ENCODE measurements at places on chromosomes 3 and 15.

DNA sequence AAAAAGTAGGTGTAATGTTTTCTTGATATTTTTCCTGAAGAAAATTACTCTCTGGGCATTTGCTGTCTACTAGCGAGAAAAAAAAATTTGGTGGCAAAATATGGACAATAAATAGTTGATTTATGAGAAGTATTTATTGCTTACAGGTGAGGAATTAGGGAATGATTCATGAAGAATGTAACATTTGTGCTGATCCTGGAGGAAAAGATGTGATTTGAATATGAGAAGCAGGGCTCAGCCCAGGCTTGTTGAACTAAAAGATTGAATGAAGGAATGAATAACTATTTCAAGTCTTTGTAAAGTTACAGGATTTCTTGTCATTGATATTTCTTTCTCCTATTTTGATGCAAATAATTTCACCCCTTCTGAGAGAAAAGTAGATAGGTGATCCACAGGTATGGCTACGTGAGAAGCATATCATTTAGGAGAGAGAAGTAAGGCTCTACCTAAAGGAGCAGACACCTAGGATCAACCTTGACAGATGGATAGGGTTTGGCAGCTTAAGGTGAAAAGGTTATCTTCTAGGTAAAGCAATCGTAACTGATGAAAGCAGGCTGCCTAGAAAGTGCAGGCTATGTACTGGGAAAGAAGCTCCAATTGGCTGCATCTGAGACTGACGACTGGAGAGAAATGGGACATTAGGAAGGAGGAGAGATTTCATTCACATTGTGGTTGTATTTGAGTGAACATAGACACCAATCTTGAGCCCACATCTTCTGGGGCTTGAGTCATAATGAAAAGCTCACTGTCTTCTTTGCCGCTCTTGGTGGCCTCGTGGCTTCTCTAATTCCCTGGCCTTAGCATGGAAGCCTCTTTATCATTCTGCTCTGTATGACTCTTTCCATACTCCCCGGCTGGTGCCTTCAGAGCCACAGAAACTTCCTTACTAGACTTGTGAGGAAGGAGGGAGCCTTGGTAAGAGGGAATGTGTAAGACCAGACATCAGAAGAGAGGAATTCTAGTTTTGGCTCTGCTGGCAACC, 106.5 kb downstream of the P3H2 start:
- no peak for DNase-seq

GRCh38 chr15:39154227-39154638, 426.6 kb upstream of the THBS1 start:
- DNase-seq = no peak

GRCh38 chr15:83207009-83207659, 489 bp downstream of the HDGFL3 start:
- DNase-seq = no peak

- DNase-seq = no peak
Observed at GRCh38 chr15:71259866-71260265, 144.6 kb downstream of the THSD4 start.

GRCh38 chr15:85458764-85459163, 78.4 kb downstream of the AKAP13 start:
- no peak for DNase-seq

DNA sequence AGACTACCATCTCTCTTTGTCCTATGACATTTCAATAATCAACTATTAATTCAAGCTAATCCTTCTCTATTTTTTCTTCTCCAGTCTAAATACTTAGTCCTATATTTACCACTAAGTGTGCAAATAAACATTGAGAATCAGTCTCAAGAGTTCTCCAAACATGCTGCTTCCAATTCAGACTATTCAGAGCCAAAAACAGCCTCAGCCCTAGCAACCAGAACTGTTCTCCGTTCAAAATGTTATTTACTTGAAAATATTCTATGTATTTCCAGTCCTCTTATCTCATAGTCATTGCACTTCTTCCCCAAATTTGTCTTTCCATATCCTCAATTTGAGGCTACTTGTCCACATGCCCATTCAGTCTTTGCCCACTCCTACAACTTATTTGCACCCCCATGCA, 805.5 kb downstream of the IGSF11 start:
- DNase-seq = no peak

GRCh38 chr3:41208507-41209220, 9.4 kb downstream of the CTNNB1 start:
- no peak for DNase-seq

- DNase-seq = no peak
Observed at GRCh38 chr3:8343058-8343457, 158.6 kb upstream of the LMCD1 start.

GRCh38 chr3:131036986-131037385, 10.3 kb downstream of the NEK11 start:
- no peak for DNase-seq

GRCh38 chr3:43405888-43406642, 119.7 kb downstream of the SNRK start:
- no peak for DNase-seq

GRCh38 chr3:60829058-60829457, 422.2 kb downstream of the FHIT start:
- no peak for DNase-seq

- DNase-seq = peak; percentile 11
Observed at GRCh38 chr15:55816017-55816416, 73.1 kb upstream of the PRTG start.

DNA sequence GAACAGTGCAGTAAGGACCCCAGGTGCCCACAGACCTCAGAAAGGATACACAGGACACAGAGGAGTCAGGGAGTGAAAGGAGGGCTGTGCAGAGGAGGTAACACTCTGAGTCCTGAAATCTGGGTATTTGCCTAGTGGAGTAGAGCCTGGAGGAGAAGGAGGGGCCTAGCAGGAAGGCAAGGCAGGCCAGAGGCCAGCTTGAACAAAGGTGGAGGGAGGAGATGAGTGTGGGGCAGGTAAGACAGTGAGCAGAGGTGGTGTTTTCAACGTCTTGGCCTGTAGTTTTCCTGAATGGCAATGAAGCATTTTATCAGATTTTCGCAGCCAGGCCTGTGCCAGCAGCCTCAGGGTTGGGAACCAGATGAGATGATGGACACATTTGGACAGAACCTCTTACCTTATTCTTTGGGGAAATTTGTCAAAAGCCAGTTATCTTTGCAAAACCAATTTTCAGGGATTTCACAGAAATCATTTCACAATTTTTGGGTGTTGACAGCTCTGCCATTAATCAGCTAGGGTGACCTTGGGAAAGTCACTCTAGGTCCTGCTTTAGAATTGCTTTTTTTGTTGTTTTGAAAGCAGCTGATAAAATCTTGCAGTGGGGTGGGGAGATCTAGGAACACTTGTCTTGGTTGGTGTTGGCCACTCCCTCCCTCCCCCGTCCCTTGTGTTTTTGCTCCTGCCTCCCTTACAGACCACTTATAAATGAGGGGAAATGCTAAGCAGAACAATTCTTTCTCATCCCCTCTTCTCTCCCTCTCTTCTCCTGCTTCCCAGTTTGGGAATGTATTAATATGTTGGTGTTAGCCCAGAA, 38.4 kb downstream of the SPSB4 start:
- DNase-seq = no peak

DNA sequence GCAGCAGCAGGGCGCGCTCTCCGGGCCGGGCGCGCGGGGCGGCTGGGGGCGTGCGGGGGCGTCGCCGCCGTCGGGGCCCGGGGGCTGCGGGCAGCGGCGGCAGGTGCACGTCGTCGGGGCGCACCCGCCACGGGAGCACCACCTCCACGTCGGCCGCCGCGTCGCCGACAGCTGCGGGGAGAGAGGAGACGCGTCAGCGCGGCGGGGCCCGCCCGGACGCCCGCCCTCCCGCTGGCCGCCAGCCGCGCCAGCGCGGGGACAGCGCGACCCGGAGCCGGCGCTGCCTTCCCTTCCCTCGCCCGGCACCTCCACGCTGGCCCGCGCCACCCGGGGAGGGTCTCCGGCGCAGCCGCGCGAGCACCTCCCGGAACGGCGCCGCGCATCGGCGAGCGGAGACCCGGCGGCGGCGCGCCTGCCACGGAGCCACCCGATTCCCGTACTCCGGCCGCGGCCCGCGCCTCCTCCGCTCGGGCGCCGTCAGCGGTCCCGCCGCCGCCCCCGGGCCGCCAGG, 481 bp downstream of the ADAMTS17 start:
- DNase-seq = no peak

GRCh38 chr3:117515309-117515708, 805.7 kb downstream of the TUSC7 start:
- DNase-seq = no peak

GRCh38 chr3:3538451-3538850, 260.8 kb upstream of the LRRN1 start:
- no peak for DNase-seq

GRCh38 chr3:10518506-10519150, 13.2 kb upstream of the ATP2B2 start:
- no peak for DNase-seq

GRCh38 chr15:77819851-77820728, 187.4 kb upstream of the LINGO1 start:
- no peak for DNase-seq

GRCh38 chr3:148082506-148083280, 615.0 kb upstream of the AGTR1 start:
- DNase-seq = no peak

- no peak for DNase-seq
Observed at GRCh38 chr3:70464876-70465275, 152.4 kb upstream of the MDFIC2 start.

DNA sequence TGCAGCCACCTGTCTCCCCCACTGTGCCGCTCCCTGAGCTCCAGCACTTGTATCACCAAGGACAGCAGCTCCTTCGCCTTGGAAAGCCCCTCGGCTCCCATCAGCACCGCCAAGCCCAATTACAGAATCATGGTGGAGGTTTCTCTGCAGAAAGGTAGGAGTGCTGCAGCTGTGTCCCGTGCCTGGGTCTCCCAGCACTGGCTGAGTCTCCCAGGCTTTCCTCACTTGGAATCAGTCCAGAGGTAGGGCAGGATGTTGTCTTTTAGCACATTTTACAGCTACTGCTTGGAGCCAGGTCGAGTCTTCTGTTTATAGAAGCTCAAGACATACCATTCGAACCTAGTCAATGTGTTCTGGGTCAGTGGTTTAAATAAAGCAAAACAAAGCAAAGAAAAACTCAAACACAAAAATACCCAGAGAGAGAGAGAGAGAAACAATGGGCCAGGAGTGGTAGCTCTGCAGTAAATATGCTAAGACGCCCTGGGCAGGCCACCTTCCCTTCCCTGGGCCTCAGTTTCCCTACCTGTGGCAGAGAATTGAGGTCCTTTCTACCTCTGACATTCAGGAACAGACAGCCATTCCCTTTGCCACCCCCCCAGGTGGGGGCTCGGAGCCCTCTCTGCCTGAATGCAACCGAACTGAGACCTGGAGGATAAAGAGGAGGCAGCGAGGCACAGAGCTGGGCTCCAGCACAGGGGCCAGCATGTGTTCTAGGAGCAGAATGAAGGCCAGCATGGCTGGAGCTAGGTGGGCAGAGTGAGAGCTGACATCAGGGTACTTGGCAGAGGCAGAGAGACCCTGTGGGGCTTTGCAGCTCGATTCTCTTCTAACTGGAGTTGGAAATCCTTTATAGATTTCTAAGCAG, 44.1 kb downstream of the STARD5 start:
- no peak for DNase-seq

DNA sequence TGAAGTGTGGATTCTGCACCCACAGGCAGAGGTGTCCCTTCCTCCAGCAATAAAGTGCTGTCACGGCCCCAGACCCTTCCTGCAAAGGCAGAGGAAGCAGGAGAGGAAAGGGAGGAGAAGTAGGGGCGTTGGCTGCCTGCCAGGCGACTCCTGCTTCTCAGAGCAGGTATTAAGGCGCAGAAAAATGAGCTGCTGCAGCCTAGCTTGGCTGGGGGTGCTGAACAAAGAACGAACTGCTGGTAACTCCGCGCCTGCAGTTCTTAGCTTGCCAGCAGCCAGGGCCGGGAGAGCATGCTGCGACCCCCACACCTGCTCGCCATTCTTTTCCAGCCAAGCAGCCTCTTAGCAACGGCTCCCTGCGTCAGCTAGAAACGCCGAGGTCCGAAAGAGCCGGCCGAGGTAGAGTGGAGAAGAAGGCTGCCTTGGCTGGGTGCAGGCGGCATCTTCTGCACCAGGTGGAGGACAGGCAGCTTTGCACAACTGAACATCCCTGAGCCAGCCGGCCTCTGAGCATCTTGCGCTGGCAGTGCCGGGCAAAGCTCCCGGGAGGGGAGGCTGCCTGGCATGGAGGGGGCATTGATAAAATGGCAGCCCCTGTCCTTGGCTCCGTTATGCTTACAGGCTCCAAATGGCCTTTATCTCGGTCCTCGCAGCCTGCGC, 296.0 kb downstream of the MEX3B start:
- no peak for DNase-seq

- no peak for DNase-seq
Observed at GRCh38 chr15:92600856-92601255, 54.7 kb downstream of the FAM174B start.

GRCh38 chr3:72033666-72034428, 248.9 kb upstream of the PROK2 start:
- DNase-seq = no peak

DNA sequence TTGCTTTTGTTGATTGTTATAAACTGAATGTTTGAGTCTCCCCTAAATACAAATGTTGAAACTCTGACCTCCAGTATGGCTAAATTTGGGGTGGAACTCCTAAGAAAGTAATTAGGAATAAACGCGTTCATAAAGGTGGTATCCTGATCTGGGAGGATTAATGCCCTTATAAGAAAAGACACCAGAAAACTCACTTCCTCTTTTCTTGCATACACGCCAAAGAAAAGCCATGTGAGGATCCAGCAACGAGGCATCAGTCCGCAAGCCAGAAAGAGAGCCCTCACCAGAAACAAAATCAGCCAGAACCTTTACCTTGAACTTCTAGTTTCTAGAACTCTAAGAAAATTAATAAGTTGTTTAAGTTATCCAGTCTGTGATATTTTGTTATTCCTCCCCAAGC, 37.4 kb upstream of the AZI2 start:
- DNase-seq = no peak

GRCh38 chr3:64473466-64473865, 214.3 kb downstream of the ADAMTS9 start:
- no peak for DNase-seq

GRCh38 chr3:30113906-30114305, 492.5 kb upstream of the TGFBR2 start:
- no peak for DNase-seq

DNA sequence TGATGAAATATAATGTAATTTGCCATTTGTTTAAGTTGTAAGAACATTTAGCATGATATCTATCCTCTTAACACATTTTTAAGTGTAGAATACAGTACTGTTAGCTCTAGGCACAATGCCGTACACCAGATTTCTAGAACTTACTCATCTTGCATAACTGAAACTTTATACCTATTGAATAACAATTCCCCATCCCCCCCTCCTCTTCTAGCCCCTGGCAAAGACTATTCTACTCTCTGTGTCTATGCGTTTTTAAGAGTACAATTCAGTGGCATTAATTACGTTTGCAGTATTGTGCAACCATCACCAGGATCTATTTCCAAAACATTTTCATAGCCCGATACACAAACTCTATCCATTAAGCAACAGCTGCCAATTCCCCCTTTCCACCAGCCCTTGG, 261.7 kb downstream of the PLOD2 start:
- no peak for DNase-seq

GRCh38 chr3:176959867-176960266, 237.4 kb downstream of the TBL1XR1 start:
- DNase-seq = no peak

- no peak for DNase-seq
Observed at GRCh38 chr3:62638316-62638715, 236.9 kb downstream of the CADPS start.
